KG1 (cell line): ENCODE measurements at places on chromosomes 7 and 10.

DNA sequence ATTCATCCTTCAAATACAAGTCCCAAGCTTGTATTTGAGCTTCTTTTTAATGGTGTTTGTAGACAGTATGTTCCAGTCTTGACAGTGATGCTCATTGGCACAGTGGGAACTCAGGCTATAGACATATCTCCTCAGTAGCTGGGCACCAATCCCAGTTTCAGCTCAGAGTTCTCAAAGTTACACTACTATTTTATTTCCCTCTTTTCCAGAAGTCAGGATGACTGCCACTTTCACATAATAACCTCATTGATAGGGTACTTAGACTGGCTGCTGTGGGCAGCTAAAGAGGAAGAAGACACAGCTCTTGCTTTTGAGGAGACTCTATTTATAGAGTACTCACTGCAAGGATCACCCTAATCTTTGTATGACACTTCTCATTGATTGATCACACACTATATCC, 2.4 kb downstream of the GBF1 start:
- no peak for DNase-seq

GRCh38 chr7:50310956-50311355, 6.4 kb downstream of the IKZF1 start:
- DNase-seq: no peak

GRCh38 chr7:8141070-8141469, 120.9 kb downstream of the ICA1 start:
- no peak for DNase-seq

GRCh38 chr7:157211690-157212089, 73.0 kb downstream of the UBE3C start:
- no peak for DNase-seq

- DNase-seq: no peak
Measured at GRCh38 chr10:12777840-12778585, 223.5 kb downstream of the CCDC3 start.

GRCh38 chr10:70274643-70275042, 9.2 kb downstream of the NPFFR1 start:
- no peak for DNase-seq

- DNase-seq: no peak
Measured at GRCh38 chr10:59557052-59557451, 152.6 kb downstream of the SLC16A9 start.

DNA sequence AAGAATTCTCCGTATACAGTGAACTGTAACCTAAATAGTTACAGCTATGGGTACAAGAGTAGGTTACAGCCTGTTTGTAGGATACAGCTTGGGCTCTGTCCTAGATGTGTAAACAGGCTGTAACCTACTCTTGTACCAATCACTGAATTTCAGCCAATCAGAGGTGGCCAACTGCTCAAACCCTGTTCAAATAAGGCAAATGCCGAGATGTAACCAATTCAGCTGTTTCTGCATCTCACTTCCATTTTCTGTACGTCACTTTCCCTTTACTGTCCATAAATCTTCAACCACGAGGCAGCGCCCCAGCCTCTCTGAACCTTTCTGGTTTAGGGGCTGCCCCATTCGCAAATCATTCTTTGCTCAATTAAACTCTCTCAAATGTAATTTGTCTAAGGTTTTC, 8.3 kb upstream of the MMP21 start:
- DNase-seq: no peak

DNA sequence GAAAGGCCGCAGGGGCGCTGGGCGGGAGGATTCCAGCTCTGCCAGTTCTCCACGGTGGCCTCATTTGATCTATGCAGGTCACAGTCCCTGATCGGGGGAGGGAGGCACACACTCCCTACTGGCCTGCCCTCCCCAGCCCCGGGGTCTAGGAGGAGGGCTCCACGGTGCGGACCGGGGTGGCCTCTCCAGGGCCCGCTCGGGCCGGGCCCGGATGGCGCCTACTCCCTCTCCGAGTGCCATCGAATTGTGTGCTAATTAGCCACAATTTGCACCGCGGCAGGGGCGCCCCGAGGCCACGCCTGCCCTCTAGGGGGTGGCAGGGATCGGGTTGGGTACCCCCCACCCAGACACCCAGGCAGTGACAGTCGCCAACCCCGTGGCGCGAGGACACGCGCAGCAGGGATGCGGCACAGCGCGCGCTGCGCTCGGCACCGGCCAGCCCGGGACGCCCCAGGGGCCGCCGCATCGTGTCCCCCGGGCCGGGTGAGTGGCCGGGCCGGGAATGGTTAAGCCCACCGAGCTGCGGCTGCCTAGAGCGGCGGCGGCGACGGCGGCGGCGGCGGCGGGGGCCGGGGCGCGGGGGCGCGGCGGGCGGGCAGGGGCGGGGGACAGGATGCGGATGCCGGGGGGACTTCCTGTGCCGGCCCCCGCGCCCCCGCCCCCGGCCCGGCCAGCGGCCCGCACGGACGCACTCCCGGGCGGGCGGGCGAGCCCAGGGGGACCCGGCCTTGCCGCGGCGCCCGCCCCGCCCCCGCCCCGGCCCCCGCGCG, at the start of gene ZNF853:
Gene ZNF853 (plus strand): TSS at position 658 of the 770 bp plus-strand sequence. CDS start 565 bp downstream, outside the sequence.
- DNase-seq: no peak

GRCh38 chr7:123308254-123308951, 108.6 kb upstream of the SLC13A1 start:
- no peak for DNase-seq

- no peak for DNase-seq
Measured at GRCh38 chr7:2605608-2606538, 25.9 kb upstream of the TTYH3 start.

DNA sequence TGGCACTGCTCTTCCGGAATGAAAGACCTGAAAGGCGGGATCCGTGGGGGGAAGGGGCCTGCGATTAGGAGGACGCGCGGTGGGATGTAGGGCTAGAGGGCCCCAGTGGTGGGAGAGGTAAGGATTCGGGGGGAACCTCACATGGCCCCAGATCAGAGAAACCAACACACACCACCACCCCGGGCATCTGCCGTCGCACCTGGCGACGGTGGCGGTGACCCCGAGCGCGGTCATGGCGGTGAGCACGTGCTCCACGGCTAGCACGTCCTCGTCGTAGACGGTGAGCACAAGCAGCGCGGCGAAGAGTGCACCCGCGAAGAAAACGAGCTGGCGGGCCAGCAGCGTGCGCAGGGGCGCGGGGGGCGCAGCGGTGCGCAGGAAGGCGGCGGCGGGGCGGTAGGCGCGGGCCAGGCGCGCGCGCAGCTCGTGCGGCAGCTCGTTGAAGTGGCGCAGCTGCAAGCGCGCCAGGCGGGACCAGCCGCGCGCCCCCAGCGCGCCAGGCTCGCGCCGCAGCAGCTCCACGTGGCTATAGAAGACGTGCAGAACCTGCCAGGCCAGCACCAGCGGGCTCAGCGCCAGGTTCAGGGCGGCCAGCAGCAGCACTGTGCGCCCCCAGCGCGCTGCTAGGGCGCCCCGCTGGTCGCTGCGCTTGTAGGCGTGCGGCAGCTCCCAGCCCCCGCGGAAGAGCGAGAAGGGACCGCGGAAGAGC, 5.7 kb downstream of the ATG9B start:
- no peak for DNase-seq

DNA sequence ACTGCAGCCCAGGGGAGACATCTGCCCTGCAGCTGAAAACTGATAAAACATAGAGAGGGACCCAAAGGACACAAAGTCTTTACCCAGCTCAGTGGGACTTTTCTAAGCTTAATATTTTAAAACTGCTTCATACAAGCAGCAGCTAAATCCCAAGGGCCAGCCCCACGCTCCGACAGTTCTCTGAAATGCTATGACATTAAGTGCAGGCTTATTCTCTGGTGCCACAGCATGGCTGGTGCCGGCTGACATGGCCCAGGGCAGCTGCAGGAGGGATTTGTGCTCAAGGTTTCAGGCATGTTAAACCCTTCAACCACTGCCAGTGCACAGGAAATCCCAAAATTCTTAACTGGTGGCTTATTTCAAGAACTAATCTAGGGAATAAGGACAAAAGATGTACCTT, 170.9 kb downstream of the PARD3 start:
- no peak for DNase-seq

GRCh38 chr7:98240961-98241673, 10.9 kb downstream of the TECPR1 start:
- DNase-seq: no peak

GRCh38 chr7:69685293-69685631, 87.0 kb downstream of the AUTS2 start:
- DNase-seq: no peak

DNA sequence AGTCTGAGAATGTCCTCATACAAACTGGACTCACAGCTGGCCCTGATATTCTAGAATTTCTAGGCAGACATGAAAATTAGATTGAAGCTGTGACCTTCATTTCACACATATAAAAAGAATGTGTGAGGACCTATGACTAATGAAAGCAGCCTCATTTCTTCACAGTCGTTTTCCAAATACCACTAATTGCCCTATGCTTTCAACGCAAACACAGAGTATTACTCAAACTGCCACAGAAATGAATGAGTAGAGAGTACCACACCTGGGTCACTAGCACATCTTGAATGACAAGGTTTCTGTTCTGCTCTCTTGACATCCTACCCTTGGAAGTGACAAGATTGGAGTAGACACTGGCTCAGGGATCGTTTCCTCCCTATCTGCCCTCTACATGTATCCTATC, 142.4 kb downstream of the C1GALT1 start:
- no peak for DNase-seq

- no peak for DNase-seq
Measured at GRCh38 chr7:134920026-134920753, 66.1 kb upstream of the AGBL3 start.

DNA sequence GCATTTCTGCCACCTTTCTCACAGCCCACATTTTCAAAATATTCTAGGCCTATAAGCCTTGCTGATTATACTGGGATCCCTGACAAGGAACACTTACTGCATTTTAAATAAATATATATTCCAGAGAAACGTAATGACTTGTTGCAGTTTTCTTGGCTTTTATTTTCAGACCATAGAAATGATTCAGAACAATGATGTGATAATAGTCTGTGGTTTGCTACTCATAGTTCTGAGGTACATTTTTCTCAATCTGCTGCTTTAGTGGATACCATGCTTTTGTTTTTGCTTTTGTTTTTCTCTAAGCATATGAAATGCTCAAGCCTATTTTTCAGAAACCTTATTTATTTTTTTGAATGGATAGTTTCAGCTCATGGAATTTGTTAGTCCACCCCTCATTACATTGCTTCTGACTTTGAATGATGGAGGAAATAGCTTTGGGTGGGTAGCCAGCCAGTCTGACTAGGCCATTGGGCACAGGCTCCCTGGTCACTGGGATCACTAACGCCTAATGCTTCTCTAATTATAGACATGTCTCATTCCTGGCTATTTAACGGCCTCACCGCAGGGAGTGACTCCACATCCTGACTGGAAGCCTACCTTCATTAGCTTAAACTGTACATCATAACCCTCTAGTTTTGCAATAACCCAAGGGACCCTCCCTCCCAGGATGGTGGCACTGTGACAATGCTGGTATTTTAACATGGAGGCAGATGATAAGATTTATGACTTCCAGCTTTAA, 66.1 kb downstream of the MBL2 start:
- DNase-seq: no peak

DNA sequence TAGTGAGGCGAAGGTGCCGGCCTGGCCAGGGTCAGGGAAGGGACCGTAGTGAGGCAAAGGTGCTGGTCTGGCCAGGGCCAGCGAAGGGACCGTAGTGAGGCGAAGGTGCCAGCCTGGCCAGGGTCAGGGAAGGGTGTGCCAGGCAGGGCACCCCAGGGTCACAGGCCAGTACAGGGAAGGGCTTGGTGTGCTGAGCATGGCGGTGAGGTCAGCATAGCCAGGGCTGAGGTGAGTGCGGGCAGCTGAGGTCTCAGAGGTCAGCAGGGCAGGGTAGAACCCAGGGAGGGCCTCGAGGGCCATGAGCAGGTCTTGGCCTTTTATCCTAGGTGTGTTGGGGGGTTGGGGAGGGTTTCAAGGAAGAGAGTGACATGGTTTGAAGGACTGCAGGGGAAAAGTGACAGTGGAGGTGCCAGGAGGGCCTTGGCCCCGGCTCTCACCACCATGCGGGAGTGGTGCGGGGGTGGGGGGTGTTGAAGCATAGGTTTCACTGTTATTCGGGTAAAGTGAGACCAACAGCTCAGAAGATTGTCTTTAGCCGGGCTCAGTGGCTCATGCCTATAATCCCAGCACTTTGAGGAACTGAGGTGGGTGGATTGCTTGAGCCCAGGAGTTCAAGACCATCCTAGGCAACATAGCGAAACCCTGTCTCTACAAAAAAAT, 93.3 kb downstream of the CHST15 start:
- DNase-seq: no peak

- no peak for DNase-seq
Measured at GRCh38 chr10:83607959-83608745, 531.2 kb upstream of the GHITM start.

DNA sequence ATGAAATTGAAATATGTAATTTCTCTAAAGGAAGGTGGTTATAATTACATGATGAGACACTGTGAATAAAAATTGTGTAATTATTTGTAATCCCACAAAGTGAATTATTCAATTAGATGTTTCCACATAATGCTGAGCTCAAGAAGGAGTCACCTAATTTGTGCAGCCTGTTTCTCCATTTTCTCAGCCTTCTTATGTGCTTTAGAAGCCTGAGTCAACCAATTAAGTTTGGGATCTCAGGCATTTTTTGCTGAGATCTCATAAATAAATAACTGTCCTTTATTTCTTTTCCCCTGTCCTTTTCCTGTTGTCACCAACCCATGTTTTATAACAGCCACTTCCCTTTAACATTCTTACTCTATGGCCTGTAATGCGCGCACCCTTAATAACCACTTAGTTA, 506.5 kb upstream of the SEMA3D start:
- no peak for DNase-seq

DNA sequence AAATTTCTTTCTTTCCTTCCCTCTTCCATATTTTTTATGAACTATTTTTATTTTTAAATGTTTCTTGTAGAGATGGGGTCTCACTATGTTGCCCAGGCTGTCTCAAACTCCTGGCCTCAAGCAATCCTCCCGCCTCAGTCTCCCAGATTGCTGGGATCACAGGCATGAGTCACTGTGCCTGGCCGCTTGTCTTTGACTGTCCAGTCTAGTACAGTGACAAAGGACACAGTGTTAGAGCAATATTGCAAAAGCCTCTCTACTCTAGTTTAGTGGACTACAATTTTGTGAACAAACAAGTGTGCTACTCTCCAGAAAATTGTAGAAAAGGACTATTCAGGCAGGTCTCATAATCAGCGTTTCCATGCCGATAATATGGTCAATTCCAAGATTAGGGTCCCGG, 11.0 kb downstream of the CPA4 start:
- no peak for DNase-seq

DNA sequence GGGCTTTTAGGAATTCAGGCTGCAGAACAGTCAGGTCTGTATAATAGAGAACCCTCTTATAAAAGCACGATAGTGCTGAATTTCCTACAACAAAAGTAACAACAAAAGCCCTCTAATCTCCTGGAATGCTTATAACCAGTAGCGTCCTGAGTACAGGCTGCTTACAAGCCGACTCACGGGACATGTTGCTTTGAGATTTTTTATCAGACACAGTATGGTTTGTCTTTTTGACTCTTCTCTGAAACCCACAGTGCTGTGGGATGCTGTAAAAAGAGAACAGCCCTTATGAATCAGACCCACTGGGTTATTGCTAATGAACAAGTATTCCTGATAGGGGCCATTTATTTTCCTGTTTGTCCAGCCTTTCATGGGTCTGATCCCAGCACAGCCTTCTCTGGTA, 59.4 kb downstream of the PLPP4 start:
- no peak for DNase-seq

GRCh38 chr7:132656846-132657776, 80.8 kb upstream of the PLXNA4 start:
- no peak for DNase-seq

GRCh38 chr7:45446195-45446944, 127.8 kb upstream of the ADCY1 start:
- DNase-seq: no peak
